CD4-positive, alpha-beta T cell (primary cell): ENCODE measurements at places on chromosomes 7 and 10.

- DNase-seq: no peak
Observed at GRCh38 chr7:104529567-104529966, 201.2 kb downstream of the LHFPL3 start.

- DNase-seq: no peak
Observed at GRCh38 chr10:21208666-21209316, 311.7 kb upstream of the NEBL start.

DNA sequence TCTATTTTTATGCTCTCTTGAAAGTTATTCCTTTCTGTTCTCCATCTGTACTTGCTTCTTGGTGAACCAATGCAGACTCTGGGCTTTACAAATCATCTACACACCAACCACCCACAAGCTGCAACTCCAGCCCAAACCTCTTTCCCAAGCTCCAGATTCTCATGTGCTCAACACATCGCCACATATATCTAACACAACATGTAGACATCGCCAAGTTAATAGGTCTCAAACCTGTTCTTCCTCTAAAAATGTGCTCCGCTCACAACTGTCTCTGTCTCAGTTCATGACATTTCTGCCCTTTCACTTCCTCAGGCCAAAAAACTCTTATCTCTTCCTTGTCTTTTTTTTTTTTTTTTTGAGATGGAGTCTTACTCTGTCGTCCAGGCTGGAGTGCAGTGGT is 95.7 kb upstream of the EEPD1 start:
- DNase-seq: no peak

GRCh38 chr7:36086571-36086970 is 66.5 kb upstream of the EEPD1 start:
- no peak for DNase-seq
